Left lobe of liver (tissue), 2 donors: ENCODE measurements at places on chromosomes 11 and 22. TPM values are rescaled to one million over a fixed set of nuclear protein-coding genes. Genes with fewer than 3 reads are reported as not detected.

DNA sequence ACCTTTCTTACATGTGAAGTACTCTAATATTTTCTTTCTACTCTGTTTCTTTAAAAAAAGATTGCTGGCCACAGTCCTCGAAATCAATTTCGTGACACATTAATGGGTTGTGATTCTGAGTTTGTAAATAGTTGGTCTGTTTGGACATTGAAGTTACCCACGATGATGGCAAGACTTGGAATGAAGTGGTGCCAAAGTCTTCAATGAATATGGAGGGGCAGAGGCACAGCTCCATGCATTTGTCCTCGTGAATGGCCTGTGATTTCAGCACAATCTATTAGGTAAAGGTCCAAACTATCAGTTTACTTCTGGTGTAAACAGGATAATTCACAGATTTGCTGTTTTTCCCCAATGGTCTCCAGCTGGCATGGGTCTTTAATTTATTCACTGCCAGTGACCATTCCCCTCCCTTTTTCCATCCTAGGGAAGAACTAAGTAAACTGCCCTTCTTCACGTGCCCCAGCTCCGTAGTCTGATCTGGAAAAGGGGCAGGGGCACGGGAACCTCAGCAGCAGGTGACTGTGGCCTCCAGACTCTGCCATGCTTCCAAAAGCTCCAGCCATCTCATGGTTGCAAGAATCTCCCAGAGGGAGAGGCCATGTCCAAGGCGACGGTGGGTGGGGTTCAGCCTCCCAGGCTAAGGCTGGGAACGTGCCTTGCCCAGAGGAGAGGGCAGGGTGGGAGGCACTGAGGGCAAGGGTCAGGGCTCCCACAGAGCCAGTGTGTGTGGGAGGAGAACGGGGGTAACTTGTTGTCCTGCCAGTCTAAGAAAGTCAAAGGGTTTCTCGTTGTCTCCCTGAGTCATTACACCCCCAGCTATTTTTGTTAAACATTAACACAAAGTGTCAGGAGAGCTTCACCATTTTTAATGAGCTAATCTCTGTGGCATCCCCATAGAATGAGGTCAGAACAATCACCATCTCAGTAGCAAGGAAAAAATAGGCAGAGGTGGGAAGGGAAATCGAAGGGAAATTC lies 16.9 kb upstream of the PEX26 start:
- DNase-seq: peak; percentile 63

- no peak for DNase-seq
Observed at GRCh38 chr11:76216536-76217325, 10.4 kb upstream of the WNT11 start.

GRCh38 chr22:29457730-29458129 lies 19.3 kb downstream of the RFPL1 start:
- DNase-seq: no peak

- no peak for DNase-seq
Observed at GRCh38 chr11:133228471-133229329, 303.6 kb downstream of the OPCML start.

GRCh38 chr11:11155962-11156815 lies 196.9 kb downstream of the CSNK2A3 start:
- no peak for DNase-seq

DNA sequence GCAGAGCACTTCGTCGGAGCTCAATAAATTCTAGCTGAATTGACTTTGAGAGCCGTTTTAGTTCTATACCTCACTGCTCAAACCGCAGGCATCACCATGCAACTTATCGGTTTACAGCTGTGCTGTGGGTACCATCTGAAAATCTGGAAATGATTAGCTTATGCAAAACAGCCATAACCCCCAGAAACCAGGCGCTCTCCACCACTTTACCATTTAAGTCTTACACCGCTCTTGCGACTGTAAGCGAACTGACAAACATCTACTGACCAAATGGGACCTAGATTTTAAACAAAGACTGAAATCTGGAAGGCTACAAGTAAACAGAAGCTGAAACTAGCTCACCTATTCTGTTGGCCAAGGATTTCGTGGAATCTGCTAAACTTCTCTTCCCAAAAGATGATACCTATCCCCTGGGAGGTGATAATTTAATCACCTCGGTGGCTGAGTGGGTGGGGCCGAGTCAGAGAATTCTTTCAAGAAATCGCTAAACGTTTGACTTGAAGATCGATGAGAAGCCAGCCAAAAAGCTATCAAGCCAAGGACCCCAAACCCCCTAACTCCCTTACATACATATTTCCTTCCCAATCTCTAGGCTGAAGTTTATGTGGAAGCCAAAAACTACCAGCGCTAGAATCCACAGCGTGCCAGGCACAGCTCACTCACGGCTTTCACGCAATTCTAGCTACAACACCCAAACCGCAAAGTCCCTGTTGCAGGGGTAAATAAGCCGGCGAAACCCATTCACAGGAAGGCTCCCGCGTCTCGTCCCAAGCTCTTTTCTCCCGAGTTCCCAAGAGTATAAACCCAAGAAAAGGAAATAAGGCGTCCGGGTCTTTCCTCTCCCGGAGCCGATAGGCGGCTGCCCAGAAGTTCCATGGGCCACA lies 644 bp downstream of the SPTY2D1 start:
- no peak for DNase-seq

GRCh38 chr11:47109051-47109726 lies 67.5 kb downstream of the ARFGAP2 start:
- DNase-seq: no peak

- no peak for DNase-seq
Observed at GRCh38 chr11:22473586-22473985, 135.4 kb downstream of the SLC17A6 start.

- DNase-seq: no peak
Observed at GRCh38 chr11:30451626-30452025, 128.7 kb downstream of the ARL14EP start.

GRCh38 chr11:94741022-94741679 lies 27.0 kb upstream of the AMOTL1 start:
- peak; percentile 50 for DNase-seq

DNA sequence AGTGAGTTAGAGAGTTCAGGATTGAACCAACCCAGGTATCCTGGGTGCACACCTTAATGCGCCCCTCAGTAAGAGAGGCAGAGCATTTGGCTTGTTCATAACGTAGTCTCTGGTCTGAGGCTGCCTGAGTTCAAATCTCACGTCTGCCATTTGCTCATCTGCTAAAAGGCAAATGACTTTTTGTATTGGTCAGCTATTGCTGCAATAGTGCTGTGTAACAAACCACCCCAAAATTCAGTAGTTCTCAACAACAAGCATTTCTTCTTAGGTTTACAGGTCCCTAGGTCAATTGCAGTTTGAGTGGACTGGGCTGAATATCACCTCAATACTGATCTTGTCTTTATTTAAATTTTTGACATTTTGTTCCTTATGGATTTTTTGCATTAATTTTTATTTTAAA lies 18.1 kb downstream of the RASD2 start:
- no peak for DNase-seq

- DNase-seq: no peak
Observed at GRCh38 chr22:25823276-25823675, 81.3 kb downstream of the MYO18B start.

DNA sequence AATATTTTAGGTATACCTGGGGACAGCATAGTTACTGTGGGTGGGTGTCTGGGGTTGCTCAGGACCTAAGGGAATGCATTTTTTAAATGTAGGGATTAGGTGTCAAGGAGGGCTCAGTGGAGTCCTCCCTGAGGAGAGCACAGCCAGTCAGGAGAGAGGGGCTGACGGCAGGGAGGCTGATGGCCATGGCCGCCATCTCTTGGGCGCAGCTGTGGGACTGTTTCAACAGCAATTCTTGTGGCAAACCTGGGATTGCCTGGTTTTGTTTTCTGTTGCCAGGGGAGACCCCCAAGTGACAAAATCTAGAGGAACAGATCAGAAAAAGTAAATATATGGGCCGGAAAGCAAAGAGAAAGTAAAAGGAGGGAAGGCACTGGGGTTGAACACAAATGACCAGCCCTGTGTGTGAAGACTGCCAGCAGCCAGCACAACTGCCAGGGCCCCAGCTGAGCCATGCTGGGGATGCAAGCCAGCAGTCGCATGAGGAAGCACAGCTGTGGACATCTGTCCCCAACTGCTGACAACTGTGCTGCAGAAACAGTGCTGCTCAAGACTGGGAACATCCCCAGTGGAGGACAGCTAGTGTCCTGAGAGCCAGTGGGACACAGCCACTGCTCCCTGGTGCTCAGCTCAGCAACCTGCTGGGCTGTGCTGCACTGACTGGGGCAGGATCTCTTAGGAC lies 10.5 kb downstream of the MIF start:
- no peak for DNase-seq

GRCh38 chr11:97445561-97445960 lies 1055.7 kb downstream of the JRKL start:
- DNase-seq: no peak

DNA sequence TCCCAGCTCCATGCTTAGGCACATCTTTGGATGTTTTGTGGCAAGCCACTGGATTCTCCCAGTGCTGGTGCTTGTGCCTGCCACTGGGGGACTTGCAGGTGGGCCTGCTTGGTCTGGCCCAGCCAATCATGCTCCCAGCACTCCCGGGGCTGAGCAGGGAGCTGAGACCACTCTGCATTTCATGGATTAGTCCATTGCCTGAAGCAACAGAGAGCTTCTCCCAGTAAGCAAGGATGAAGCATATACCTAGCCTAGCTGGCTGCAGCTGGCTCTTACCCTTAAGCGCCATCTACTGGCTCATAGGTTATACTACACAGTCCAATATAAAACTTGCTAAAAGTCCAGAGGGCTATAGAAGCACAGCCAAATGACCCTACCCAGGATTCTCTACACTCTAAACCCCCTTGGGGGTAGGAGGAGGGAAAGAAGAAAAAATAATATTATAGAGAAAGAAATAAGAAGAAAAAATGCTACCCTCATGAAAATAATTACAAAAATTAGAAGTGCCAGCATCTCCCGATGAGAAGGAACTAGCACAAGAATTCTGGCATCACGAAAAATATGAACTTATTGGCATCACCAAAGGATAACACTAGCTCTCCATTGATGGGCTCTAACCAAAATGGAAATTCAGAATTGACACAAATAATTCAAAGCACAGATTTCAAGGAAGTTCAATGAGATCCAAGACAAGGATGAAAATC lies 275.3 kb downstream of the C11orf87 start:
- no peak for DNase-seq

DNA sequence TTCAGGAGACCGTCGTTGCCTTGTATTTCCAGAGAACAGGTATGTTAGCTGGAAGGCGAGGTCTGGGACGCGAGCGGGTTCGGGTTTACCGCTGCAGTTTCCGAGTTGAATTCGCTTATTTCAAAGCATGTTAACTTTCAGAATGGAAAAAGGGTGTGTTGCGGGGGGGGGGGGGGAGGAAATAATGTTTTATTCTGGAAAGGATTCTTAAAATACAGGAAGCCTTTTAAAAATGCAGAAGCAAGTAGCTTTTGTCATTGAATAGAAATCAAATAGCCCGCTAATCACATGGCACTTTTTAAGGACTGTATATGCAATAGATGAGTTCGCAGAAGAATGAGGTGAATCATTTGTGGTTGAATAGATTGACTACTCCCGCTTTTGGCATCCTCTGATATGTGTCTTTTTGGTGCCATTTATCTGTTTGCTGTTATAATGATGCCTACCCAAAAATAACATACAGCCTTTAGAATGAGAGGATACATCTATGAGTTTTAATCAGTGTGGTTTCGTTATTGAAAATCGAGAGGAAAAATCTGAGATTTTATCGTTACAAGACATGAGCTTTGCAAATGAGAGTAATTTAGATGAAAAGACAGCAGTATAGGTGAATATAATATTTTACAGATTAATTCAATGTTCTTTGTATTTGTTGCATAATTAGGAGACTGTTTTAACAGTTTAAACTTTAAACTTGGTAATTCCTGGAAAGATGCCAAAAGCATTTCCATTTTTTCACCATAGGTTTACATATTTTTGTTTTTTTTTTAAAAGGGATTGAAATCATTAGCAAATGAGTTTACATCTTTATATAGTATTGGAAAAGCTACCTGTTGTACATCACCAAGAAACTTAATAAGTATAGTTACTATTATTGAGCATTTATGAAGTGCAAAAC lies 1.7 kb downstream of the PDE3B start:
- no peak for DNase-seq

GRCh38 chr11:34468209-34468841 lies 29.6 kb downstream of the CAT start:
- DNase-seq: no peak

GRCh38 chr11:63549411-63549810 lies 12.8 kb downstream of the PLAAT4 start:
- DNase-seq: no peak

DNA sequence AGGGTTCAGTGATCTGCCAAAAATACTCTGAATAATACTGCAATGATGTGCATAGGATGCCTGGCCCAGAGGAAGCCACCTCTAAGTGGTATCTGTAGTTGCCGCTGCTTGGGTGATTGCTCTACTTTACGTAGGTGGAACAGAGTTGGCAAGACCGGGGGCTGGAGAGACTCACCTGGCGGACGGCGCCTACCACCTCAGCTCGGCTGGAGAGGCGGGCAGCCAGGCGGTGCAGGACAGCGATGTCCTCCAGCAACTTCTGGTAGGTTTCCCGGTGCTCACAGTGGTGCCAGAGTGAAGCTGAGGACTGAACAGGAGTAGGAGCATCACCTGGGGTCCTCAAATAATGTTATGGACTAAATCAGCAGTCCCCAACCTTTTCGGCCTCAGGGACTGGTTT lies 34.5 kb upstream of the LYVE1 start:
- no peak for DNase-seq

- DNase-seq: no peak
Observed at GRCh38 chr11:34513682-34514449, at the start of gene ELF5. ELF5 (minus strand) TSS chr11:34513794; CDS start chr11:34505749, 8,045 bp downstream.

DNA sequence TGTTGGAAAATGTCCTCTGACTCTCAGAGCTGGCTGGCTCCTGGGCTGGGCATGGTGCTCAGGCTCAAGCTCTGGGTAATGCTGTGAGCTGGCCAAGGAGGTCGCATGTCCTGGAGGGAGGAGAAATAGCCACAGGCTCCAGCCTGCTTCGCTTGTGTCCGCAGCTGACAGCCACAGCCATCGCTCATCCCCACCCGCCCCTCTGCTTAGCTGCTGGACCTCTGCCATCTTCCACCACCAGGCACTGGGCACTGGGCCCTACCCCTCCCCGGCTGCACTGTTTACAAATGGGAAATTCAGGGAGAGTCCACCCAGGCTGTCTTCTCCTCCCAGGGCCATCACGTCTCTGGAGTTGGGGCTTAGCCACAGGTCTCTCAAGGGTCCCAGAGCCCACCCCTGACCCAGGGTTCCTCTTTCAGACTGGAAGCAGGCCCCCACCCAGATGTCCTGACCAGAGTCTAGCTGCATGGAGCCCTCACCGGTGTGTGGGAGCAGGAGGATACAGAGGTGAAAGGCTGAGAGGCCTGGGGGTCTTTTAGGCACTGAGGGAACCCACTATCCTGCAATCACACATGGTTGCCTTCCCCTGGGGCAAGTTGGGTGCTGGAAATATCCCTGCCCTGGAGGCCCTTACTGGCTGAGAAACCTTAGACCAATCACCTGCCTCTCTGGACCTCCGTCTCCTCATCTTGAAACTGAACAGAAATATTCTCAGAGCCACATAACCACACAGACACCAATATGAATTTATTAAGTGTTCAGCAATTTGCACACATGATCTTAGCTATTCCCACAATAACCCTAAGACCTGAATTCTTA lies 62.7 kb downstream of the CD82 start:
- peak; percentile 65 for DNase-seq

The CADM1 gene
- total RNA-seq: 27.2 TPM

The OR56A1 gene
- not detected for total RNA-seq

The CRYBB3 gene
- 0.91 TPM for total RNA-seq

The LMO2 gene
- total RNA-seq: 5.1 TPM

The FGF19 gene
- total RNA-seq: 0.15 TPM
